Stimulated activated CD4-positive, alpha-beta T cell treated with anti-CD3 and anti-CD28 coated beads, Interleukin-4, amount 100 ng/mL, for 48 hours (primary cell): ENCODE measurements at places on chromosomes 5 and 9.

- DNase-seq = no peak
Observed at GRCh38 chr5:174655351-174655750, 69.0 kb upstream of the MSX2 start.

DNA sequence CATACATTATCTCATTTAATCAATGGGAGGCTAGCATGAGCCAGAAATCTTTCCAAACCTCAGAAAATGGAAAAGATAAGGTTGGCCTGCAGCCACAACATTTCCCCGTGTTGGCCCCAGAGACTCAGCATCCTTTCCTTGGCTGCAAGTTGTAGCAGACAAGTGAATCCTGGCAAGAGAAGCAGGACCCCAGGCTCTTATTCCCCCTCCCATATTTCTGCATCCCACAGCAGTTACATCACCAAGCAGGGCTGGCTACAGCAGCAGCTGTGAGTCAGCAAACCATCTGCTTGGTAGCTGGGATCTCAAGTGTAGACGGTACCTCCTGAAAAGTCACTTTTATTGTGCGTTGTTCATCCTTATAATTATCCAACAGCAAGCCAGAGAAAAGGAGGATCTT is 212.4 kb downstream of the GNA14 start:
- DNase-seq = no peak

- no peak for DNase-seq
Observed at GRCh38 chr9:96141666-96142065, 160.3 kb downstream of the HSD17B3 start.

DNA sequence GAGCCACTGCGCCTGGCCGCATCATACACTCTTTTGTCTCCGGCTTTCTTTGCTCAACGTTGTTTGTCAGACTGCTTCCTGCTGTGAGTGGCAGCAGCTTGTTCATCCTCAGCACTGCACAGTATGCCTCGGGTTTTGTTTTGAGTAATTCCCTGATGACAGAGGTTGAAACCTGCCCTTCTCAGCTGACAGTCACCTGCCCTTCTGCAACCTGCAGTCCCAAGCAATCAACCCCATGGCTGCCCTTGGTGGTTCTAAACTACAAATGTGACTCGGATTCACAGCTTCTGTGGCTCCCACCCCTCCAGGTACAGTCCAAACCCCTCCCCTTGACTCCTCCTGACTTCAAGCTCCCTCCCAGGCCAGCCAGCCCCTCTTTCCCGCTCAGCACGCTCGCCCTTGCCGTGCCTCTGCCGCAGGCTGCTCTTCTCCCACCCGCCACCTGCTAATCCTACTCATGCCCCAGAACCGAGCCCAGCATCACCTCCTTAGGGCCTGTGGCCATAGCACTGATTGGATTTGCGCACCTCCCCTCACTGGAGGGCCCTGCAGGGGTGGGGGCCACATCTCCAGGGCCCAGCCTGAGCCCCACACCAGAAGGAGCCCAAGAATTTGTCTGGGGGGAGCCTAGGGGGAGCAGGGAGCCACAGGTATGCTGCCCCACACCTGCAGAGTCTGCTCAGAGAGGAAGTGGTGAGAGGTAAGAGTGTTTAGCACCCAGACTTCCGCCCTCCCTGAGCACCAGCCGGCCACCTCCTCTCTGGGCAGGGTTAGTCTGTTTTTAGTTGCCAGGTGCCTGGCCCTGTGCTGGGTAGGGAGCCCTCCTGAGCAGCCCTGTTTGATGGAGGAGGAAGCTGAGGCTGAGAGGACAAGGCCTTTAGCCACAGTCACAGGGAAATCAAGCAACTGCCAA is 10.1 kb downstream of the EEIG1 start:
- no peak for DNase-seq

- no peak for DNase-seq
Observed at GRCh38 chr5:78829811-78830527, 155.1 kb downstream of the ARSB start.

GRCh38 chr5:3931976-3932375 is 336.3 kb downstream of the IRX1 start:
- no peak for DNase-seq

DNA sequence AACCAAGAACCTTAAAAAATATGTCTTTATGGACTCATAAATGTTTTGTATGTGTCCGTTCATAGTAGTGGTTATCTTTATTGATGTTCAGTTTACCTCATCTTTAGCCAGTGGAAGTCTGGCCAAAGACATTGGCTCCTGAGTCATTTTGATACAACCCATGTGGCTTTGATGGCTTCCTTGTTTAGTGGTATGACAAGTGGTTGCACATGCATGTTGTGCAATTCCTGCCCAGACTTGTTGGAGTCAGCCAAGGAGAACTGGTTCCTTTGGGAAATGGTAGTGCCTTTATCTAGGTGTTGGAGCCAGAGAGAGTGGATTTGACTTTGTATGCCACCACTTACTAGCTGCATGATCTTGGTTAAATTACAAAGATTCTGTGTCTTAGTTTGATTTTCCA is 94.3 kb downstream of the RPS23 start:
- no peak for DNase-seq

DNA sequence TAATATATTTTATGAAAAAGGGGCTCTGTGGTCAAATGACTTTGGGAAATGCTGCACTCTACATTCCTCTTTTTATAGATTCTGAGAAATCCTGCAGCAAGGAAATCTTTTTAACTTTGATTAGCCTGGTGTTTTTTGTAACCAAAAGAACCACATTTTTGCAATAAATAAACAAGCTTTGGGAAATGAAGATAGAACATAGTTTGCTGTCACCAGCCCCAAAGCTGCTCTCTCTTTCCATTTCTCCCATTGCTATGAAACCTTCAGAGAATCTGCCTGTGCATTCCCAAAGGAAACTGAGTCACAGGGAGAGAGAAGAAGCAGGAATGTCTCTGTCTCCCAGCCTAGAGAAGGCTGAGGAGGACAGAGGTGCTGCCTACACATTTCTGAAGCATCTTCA is 59.0 kb downstream of the COL15A1 start:
- no peak for DNase-seq

GRCh38 chr9:76744336-76744735 is 19.9 kb upstream of the PCA3 start:
- DNase-seq = no peak

- no peak for DNase-seq
Observed at GRCh38 chr5:142411656-142412425, 87.0 kb upstream of the SPRY4 start.

DNA sequence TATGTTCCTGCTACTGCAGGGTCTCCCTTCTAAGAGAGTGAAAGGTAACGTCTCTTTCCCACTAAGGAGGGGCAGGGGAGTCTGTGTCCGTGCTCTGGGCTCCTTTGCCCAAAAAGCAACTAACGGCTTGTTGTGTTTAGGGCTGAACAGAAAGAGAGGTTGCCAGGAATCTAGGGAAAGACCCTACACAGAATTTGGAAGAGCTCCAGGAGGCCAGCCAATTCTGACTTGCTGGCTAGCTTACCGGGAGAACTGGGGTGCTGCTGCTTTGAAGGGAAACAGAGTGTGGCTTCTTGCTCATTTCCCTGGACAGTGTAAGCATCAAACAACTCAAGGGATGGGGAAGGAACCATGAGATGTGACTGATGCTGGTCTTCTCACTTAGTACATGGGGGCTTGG is 176.1 kb downstream of the GADD45G start:
- no peak for DNase-seq

GRCh38 chr9:82254646-82255367 is 266.2 kb downstream of the SPATA31D1 start:
- DNase-seq = no peak

- DNase-seq = no peak
Observed at GRCh38 chr5:116510517-116510916, 64.1 kb downstream of the SEMA6A start.

- DNase-seq = no peak
Observed at GRCh38 chr9:30575691-30576090, 1808.8 kb upstream of the ACO1 start.

GRCh38 chr9:20297646-20298084 is 324.6 kb downstream of the MLLT3 start:
- DNase-seq = no peak

GRCh38 chr9:99971410-99971809 is 65.0 kb downstream of the STX17 start:
- DNase-seq = no peak

GRCh38 chr5:56607551-56607950 is 207.8 kb upstream of the MAP3K1 start:
- DNase-seq = no peak

DNA sequence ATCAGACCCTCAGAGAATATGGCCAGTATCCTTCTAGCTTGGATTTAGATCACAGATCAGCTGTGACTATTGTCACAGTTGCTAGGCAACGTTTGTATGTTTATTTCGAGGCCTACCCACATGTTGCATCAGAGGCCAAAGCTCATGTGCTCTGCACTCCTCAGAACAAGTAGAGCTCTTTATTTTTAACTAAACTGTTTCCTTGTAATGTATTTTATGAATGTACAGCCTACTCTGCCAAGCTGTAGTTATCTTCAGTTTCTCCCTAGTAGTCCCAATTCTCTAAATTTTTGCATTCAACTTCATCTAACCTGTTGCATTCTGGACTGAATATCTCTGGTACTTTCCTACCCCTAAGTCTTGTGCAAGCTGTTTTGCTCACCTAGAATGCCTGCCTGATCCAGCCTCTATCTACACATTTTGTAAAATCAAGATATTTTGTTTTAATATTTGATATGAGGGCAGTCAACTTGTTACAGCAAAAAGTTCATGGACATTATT is 52.8 kb downstream of the CAST start:
- DNase-seq = no peak

DNA sequence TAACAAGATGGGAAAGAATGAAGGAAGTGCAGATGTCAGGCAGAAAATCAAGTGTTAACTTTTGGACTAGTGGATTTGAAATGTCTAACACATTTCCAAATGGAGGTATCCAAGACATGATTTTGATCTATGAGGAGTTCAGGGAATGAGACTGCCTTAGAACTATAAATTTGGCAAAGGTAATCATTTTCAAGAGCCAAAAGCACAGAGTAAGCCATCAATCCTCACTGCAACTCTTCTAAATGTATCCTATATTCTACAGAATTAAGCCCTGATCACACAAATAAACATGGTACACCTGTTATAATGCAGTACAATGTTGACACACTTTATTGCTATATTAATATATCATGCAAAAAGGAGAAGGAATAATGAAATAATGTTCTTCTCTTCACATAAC is 55.6 kb downstream of the SETX start:
- DNase-seq = no peak

- no peak for DNase-seq
Observed at GRCh38 chr5:86757824-86758223, 140.1 kb downstream of the COX7C start.

GRCh38 chr9:18976709-18977531 is 56.1 kb downstream of the SAXO1 start:
- DNase-seq = no peak

- DNase-seq = no peak
Observed at GRCh38 chr5:113267361-113267900, 167.4 kb downstream of the TSSK1B start.

DNA sequence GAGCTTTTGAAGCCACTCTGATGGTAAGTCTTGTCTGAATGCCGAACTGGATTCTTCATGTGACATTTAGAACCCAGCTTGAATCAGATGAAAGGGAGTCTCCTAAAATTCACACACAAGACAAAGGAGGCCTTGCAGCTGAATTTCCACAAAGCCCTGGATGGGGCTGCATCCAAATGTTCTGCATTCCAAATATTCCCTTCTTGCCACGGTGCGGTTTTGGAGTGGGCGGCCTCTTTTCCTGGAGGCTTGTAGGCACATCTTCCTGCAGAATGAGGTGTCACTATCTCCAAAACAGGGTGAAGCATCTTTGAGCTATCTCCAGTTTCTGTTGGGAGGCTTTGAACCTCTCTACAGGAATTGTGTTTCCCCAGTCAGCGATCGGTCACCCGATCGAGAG is 342.7 kb downstream of the ARHGEF28 start:
- DNase-seq = no peak

DNA sequence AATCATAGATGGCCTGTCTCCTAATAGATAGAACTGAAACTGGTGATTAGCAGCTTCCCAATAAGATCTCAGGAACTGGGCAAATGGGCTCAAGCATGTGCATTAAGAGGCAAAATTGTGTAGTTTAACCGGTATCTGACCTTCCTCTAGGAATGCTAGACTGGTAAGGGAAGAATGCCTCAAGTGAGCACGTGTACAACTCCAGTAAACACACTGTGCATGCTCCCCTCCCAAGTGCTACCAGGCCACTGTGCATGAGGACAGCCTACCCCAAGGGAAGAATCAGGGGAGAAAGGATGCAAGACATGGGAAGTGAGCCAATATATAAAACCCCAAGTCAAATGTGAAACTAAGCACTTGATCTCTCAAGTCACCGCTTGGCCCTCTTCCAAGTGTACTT is 1157.4 kb upstream of the CDH18 start:
- DNase-seq = no peak

DNA sequence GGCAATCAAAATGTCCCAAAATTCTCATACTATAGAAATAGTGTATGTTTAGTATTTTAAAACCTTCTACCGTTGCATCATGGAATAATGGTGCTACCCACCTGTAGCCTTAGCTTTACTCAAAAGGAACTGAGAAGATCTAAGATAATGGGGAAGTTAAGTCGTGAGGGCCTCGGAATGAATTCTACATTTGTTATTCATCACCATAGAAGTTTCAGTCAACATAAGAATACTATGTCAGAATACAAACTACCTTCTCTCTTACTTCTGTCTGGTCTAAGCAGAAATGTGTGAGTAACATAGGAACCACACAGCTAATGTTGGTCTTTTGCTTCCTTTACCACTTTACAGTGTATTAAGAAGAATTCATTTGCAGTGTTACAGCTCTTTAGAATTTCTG is 43.2 kb downstream of the RFK start:
- no peak for DNase-seq

- DNase-seq = no peak
Observed at GRCh38 chr9:37150415-37150814, 30.0 kb downstream of the ZCCHC7 start.

DNA sequence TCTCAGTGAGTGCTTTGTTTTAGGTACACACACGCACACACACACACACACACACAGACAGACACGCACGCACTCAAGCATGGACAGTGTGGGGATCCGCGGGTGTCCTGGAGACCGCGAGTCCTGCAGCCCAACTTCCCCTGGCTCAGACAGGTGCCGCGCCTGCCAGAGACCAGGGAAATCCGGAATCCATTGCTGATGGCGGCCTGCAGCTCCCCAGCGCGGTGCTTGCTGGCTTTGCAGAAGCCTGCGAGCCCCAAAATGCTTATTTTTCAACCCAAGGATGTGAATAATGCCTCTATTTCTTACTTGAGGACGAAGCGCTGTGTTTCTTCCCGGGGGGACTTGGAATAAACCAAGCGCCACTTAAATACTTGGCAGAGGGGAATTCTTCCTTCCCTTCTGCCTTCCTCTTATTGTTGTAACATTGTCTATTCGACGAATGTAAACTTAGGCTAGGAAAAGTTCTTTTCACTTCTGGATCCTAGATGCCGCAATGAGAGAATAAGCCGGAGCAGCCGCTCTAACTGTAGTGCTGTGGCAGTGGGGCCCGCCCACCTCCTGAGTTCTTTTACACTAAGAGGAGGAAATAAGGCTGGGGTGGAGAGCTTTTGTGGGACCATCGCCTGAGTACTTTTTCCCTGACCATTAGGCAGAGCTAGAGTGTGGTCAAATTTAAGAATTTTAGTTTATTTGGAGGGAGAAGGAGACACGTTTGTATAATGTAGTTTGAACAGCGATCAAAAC is 802 bp downstream of the ITGA2 start:
- no peak for DNase-seq

GRCh38 chr9:106718936-106719335 is 144.0 kb upstream of the ZNF462 start:
- DNase-seq = no peak

GRCh38 chr9:112338561-112338960 is 5.1 kb upstream of the PTBP3 start:
- DNase-seq = no peak

- DNase-seq = no peak
Observed at GRCh38 chr5:116388564-116389258, 185.9 kb downstream of the SEMA6A start.
